Neural crest cell (in vitro differentiated cells): ENCODE measurements at places on chromosomes 12 and 14. TPM values are rescaled to one million over a fixed set of nuclear protein-coding genes. Genes with fewer than 3 reads are reported as not detected.

- no peak for DNase-seq
Observed at GRCh38 chr14:24081739-24082211, 10.4 kb downstream of the CPNE6 start.

Gene CCDC184
- 12.6 and 12.8 TPM in 2 replicates for total RNA-seq

Gene DLK1
- 4.4 and 5.2 TPM in 2 replicates for total RNA-seq

Gene MYH6
- total RNA-seq = not detected in 2 replicates

GRCh38 chr12:40336573-40337199 is 111.9 kb downstream of the LRRK2 start:
- DNase-seq = no peak

GRCh38 chr14:39102265-39102968 is 618 bp downstream of the SEC23A start:
- DNase-seq = no peak

DNA sequence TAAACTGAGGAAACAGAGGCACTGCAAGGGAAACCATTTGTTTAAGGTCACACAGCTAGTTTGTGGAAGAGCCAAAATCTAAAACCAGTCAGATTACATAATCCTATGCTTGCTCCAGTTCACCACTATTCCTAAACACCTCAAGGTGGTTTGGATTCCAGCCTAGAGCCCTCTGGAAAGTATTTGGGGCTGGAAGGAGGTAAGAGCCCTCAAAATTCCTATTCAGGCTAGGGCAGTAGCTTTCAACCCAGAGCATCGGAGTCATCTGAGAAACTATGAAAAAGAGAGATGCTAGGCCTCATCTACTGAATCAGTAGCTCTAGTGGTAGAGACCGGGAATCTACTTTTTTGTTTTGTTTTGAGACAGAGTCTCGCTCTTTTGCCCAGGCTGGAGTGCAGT is 16.0 kb upstream of the SPPL3 start:
- no peak for DNase-seq
